ENCODE measurements at places on chromosomes 1 and 21.

- no peak for DNase-seq
Measured at GRCh38 chr1:231776010-231776756, 149.6 kb downstream of the DISC1 start.

- no peak for DNase-seq
Measured at GRCh38 chr1:222057162-222057561, 315.3 kb upstream of the DUSP10 start.

DNA sequence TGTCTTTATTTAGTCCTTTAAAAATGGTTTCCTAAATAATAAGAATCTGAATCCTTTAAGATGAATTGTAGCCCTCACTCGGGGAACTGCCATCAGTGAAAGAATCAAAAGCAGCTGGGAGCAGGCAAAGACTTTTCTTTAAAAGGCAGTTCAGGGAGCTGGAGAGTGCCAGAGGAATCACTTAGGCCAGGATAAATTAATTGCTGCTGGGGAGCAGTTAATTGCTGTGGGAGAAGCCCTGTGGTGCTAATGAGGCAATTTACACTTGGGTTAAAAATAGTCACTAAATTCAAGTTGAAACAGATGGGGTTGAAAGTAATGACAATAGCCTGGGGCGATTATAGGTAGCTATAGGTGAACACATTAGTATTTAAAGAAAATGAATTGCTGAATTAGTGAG lies 38.7 kb upstream of the COL24A1 start:
- no peak for DNase-seq

- no peak for DNase-seq
Measured at GRCh38 chr1:223341121-223341520, 22.9 kb downstream of the SUSD4 start.

- no peak for DNase-seq
Measured at GRCh38 chr1:3558036-3558726, 53.1 kb downstream of the MEGF6 start.

DNA sequence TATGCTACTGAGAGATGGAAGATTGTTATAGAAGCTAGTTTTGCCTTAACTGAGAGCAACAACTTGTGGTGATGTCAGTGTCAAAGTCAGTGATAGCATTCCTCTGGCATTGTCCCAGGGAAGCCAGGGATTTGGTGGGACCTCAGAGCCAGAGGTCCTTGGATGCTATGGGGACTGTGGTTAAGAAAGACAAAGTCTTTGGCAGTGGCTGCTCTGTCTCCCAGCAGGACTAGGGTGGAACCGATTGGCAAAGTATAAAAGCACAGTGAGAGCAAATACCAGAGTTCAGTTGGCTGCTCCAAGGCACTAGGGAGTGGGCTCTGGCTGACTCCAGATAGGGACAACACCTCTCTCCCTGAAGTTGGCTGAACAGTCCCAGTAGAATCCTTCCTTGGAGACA lies 104.8 kb downstream of the GDAP2 start:
- no peak for DNase-seq

DNA sequence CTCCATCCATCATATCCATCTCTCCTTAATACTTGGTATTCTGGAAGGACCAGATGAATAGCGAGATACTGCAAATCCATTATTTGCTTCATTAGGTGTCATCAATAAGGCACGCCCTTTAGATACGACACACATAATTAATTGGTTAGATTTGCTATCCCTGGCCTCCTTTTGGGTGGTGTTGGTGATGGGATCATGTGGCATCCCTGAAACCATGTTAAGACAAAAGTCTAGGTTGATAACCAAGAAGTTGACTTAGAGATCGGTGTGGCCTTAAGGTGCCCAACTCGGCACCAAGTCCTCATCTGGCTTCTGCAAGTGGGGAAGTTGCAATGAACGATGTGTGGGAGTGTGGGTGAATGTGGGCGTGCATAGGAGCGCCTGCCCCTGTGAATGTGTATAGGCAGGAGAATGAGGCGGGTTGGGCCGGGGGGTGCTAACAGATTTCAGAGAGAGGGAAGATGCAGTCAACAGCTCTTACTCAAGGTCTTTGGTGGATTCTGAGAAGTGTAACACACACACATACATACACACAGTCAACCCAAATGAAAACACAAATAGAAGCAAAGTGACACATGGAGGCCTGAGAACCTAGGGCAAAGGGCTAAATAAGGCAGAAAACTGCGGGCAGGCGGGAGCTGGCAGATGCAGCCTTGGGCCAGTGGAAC lies 415.7 kb upstream of the ESRRG start:
- no peak for DNase-seq

DNA sequence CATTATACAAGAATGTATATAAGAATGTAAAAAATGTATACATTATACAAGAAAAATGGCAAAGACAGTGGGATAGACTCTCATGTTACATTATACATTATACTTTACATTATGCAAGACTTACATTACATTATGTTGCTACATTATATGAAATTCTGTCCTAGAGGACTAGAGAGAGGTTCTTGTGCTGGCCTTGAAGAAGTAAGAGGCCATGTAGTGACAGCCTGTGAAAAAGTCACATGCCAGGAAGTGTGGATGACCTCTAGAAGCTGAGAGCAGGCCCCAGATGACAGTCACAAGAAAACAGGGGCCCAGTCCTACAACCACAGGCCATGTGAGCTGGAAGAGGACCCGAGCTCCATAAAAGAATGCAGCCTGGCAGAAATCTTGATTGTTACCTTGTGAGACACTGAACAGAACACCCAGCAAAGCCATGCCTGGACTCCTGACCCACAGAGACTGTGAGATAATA lies 30.5 kb upstream of the AHCYL1 start:
- DNase-seq, result no peak

DNA sequence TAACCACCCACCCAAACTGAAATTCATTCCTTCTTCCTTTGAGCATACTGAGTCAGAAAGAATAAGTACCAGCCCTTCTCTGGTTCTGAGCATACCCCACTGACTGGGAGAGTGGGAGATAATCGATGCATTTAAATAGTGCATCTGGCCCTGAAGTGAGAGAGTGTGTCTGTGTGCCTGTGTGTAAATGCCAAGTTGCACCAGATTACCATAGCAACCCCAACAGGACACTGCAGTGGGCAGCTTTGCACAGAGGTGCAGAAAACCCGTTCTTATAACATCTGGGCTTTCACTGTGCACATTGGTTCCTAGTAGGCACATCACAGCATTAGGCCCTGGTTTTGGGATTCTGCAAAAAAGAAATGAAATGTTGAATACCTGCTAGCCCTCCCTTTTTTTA lies 2.3 kb downstream of the ASTN1 start:
- no peak for DNase-seq

DNA sequence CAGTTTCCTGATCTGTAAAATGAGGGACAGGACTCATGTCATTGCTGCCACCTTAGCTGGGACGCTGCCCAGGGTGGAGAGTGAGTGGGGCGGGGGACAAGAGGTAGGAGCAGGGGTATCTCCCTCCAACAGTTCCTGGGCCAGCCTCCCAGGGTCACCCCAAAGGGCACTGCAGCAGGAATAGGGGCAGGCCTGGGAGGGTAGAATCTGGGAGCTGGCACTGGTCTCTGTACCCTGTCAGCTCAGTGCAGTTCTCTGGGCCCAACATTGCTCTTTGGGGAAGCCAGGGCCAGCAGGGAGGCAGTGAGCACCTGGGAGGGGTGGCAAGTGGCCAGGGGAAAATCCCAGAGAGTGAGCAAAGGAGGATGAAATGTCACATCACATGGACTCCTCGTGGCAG lies 55.8 kb downstream of the ELK4 start:
- DNase-seq, result no peak

GRCh38 chr1:168243636-168244212 lies 17.9 kb downstream of the SFT2D2 start:
- no peak for DNase-seq

GRCh38 chr1:230127105-230128054 lies 60.3 kb downstream of the GALNT2 start:
- DNase-seq, result peak; percentile 40

GRCh38 chr1:66380452-66381212 lies 153.3 kb upstream of the SGIP1 start:
- DNase-seq, result no peak

- DNase-seq, result no peak
Measured at GRCh38 chr1:60747353-60747752, 335.0 kb upstream of the NFIA start.

- no peak for DNase-seq
Measured at GRCh38 chr1:167763525-167764220, 41.9 kb downstream of the MPZL1 start.

GRCh38 chr1:116177861-116178260 lies 66.7 kb downstream of the MAB21L3 start:
- DNase-seq, result no peak

GRCh38 chr1:244316407-244316806 lies 135.3 kb downstream of the ADSS2 start:
- no peak for DNase-seq

DNA sequence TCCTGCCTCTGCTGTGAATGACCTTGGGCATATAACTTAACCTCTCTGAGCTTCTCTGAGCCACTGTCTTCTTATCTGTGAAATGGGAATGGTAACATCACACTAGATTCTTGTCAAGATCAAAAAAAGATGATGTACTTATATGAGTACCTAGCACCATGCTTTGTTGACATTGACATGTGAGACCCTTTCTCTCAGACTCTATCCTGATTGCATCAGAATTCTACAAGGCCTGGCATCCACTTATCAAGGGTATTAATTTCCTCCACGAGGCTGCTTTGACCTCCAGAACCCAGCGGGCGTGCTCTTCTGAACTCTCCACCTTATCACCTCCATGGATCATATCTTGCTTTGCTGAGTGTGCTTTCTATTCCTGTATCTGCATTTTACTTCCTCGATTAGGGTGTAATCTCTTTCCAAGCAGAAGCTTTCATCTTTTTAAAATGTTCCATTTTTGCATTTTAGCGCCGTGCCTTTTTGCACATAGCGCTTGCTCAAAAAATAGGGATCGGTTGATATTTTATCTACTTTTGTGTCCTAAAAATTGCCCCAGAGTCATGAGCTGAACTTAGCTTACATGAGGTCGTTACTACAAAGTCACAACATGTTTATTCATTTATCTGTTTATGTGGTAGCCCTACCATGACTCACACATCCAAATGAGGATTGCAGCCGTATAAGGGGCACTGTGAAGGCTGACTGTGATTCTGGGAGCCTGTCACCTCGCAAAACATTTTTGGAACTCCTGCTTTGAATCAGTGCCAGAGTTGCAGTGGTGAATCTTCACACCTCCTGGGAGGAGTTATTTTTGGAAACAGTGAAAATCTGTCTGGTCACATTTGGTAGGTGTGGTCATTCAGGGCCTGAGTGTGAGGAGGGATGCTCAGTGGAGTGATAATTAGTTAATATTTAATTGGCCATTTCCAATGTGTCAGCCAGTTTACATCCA lies 63.2 kb downstream of the IER5 start:
- DNase-seq, result no peak

DNA sequence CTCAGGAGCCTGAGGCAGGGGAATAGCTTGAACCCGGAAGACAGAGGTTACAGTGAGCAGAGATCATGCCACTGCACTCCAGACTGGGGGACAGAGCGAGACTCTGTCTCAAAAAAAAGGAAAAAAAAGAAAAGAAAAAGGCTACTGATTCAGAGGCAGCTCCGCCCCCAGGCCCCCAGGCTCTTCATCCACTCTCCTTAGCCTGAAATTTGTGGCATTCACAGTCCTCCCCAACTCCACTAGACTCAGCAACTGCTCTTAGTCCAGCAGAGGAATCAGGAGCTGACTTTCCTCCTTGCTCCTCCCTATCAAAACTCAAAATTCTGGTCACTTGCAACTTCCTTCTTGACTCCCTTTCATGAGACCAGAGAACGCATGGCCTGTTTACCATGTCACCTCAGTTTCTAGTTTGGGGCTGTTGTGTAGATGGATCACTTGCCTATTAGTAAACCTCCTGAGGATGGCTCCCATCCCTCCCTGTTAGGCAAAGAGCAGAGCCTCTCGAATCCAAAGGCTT lies 27.1 kb downstream of the PCAT6 start:
- DNase-seq, result no peak

GRCh38 chr1:94646141-94646643 lies 104.6 kb upstream of the F3 start:
- no peak for DNase-seq

DNA sequence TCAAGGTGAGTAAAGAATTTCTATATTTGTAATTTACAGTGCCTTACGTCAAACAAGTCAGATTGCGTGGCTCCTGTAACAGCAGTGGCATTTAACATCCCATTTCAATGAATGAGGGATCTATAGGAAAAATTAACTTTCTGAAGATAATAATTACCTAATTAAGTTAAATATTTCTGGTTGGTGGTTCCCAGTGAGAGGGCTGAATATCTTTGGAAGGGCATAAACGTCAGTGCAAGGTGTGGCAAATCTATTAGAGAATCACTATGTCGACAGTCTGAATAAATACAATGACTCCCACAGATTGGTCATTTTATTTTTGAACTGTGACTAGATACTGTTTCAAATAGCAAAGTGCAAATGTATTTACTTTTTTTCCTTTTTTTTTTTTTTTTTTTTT lies 80.0 kb downstream of the S1PR1 start:
- no peak for DNase-seq

DNA sequence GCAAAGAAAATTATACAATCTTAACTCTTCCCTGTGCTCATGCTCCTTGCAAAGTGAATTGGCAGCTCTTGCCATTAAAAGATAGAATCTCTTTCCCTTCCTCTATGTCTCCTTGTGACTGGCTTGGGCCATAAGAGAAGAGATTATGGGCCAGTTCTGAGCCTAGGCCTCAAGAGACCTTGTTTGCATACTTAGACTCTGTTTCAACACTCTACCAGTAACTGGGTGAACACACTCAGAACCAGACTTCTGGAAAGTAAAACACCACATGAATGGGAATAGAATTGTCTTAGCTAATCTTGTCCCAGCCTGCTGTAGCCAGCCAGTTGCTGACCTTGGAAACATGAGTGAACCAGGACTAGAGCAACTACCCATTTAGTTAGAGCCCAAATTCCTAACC lies 15.3 kb upstream of the OR6K3 start:
- DNase-seq, result no peak

- DNase-seq, result no peak
Measured at GRCh38 chr1:37471345-37472231, 2.8 kb upstream of the ZC3H12A start.

DNA sequence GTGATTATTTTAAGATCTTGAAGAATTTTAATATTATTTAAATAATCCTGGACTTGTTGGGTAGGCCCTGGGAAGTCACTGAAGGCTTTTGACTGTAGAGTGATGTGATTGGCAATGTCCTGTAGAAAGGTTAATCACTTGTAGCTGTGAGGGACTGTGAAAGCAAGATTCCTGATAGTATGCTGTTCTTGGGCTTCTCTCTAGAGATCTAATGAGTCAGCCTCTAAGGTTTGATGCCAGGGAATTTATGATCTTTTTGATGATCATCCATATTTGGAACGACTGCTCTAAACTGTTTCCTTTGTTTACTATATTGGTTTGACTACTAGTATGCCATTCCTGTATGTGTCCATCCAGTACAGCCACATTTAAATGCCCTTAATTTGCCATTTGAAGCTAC lies 56.5 kb downstream of the CAMSAP2 start:
- no peak for DNase-seq

Data from activated CD4-positive, alpha-beta T cell treated with anti-CD3 and anti-CD28 coated beads, Interleukin-2, amount 50 U/mL, for 4 hours (primary cell).